Central memory CD8-positive, alpha-beta T cell (primary cell): ENCODE measurements at places on chromosomes 5 and 9.

- no peak for DNase-seq
Measured at GRCh38 chr9:19231126-19231903, 822 bp downstream of the DENND4C start.

- DNase-seq = no peak
Measured at GRCh38 chr9:94034511-94034910, 49.8 kb upstream of the PTPDC1 start.

DNA sequence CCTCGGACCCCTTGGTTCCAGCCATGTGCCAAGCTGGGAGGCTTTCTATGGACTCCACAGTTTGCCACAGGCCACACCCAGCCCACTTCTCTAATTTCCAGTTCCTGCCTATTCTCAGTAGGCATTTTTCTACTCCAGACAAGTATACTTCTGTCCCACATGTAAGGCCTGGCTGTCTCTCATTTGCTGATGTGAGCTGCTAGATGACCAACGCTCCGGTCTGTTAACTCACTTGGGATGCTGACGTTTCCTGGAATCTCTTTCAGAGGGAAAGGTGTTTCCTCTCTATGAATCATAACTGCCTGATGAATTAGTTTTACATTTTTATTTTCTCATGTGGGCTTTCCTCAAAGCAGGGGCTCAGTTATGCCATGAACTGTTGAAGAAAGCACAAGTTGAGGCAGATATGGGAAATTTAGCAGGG, 36.3 kb downstream of the ERGIC1 start:
- DNase-seq = no peak

DNA sequence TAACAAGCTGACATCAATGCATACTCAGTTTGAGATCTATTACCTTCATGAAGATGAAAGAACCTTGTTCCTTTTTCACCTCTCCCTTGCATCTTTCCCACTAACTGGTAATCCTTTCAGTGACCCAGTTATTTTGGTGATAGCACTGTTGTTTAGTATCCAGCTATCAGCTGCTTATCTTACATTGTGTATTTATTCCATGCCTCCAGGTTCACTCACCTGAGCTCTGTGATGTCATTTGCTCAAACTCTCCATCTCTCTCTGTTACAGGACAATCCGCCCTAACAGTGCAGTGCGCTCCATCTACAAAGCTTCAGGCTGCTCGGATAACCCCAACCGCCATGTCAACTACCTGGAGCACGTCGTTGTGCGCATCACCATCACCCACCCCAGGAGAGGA, 235.5 kb downstream of the RFK start:
- no peak for DNase-seq

DNA sequence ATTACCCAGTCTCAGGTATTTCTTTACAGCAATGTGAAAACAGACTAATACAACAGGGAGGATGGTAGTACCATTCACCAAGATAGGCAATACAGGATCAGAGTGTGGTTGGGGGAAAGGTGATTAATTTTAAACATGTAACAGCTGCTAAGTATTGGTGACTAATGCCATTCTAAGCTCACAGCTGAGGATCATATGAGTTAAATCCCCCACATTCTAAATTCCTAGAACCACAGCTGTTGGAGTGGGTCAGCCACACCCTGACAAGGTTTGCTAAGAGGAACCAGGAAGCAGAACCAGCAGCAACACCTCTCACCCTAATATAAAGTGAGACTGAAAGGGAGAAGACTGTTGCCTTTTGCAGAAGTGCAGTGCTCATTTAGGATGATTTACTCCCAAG, 24.8 kb downstream of the HSPB3 start:
- DNase-seq = no peak

GRCh38 chr9:88387552-88388202, 567 bp upstream of the SPIN1 start:
- no peak for DNase-seq

DNA sequence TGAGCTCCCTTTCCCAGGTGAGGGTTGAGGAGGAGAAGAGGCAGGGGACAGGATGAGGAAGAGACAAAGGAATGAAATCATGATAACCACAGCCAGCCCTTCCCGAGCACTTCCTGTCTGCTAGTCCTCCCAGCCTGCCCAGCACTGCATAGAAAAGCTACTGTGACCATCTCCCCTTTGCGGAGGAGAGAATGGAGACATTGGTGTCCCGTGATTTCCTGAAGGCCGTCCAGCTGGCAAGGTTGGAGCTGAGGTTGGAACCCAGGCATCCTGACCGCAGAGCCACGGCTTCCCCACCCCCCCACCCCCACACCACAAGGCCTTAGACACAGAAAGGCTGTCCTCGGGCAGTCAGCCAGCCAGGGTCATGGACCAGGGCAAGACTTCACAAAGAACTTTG, 131.1 kb upstream of the ICE1 start:
- no peak for DNase-seq

DNA sequence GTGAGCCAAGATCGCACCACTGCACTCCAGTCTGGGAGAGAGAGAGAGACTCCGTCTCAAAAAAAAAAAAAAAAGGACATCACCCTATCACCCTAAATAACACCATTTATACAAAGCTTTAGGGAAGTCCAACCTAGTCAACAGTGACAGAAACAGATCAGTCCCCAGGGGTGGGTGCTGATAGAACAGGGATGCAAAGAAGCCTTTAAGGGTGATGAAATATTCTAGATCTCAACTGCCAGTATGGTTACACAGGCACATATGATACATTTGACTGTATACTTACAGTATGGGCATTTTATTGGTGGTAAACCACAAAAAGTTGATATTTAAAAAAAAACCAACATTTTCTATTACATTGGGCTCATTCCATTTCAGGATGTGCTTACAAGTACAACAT, 4.8 kb downstream of the RETREG1 start:
- no peak for DNase-seq

DNA sequence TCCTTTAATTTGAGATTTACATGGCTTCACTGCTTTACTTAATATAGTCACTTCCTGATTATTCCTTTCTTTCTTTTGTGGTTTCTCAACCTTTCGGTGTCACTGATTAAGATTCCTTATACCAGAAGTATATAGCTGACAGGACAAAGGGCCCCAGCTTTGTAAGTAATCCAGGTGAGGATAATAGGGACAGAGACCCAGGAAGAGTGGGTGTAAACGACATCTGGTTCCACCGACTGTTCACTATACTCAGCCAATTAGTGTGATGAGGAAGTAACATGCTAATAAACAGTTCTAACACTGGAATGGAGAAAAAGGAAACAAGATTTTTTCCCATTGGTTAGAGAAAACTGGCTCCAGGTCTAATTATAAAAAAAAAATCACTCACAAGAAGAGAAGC, 286.3 kb upstream of the EFNA5 start:
- DNase-seq = no peak
